Effector memory CD8-positive, alpha-beta T cell (primary cell): ENCODE measurements at places on chromosomes 5 and 9.

DNA sequence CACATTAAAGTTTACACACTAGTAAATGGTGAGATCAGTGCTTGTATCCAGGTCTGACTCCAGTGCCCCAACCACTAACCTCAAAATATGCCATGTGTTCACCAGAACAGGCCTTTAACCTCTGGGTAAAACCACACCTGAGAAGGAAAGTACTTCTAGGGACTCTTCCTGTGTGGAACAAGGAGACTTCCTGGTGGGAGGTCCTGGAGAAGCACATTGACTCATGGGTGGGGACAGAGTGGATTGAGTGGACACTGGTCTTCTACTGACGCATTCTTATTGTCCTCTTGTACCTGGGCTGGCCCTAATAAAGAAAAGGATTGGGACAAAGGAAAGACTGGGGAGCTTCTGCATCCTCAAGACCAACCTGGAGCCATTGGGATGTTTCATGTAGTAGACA is 43.4 kb downstream of the ANGPTL2 start:
- no peak for DNase-seq

- no peak for DNase-seq
Observed at GRCh38 chr5:118224546-118224945, 763.8 kb downstream of the DTWD2 start.

GRCh38 chr9:70117835-70118319 is 74.2 kb downstream of the MAMDC2 start:
- DNase-seq: no peak

- no peak for DNase-seq
Observed at GRCh38 chr9:20303996-20304395, 318.3 kb downstream of the MLLT3 start.

DNA sequence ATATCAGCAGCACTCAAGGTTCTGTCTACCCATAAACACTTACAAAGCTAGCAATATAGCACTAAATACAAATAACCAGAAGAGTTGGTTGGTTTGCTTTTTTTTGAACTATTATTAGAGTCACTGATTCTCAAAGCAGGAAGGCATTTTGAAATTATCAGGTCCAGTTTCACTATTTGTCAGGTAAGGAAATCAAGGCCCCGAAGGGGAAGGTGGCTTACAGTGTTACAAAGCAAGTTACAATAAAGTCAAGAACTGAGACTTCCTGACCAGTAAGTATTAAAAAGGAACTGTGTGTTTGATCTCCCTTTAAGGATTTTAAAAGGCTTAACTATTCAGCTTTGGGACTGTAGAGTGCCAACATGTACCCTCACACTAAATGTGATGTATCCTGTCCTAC is 10.8 kb downstream of the C5orf15 start:
- DNase-seq: no peak
